ENCODE measurements at places on chromosomes 11 and 22.

GRCh38 chr11:35947437-35947836 is 3.6 kb downstream of the LDLRAD3 start:
- no peak for DNase-seq

DNA sequence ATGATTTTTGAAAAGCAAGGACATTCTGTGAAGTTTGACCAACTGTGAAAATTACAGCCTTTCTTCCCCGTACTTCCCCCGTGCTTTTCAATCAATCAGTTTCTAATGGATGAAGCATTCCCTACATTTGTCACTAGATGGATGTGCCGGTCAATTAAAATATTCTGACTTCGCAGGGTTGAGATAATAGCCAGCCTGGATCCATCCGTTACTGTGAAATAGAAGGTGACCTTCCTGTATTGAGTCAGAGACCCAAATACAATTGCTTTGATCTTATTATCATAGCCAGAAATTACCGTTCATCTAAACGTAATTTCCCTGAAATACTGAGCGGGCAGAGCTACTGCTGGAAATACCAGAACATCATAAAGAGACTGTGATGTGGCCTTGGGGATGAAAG is 21.1 kb upstream of the PARVB start:
- DNase-seq = no peak

DNA sequence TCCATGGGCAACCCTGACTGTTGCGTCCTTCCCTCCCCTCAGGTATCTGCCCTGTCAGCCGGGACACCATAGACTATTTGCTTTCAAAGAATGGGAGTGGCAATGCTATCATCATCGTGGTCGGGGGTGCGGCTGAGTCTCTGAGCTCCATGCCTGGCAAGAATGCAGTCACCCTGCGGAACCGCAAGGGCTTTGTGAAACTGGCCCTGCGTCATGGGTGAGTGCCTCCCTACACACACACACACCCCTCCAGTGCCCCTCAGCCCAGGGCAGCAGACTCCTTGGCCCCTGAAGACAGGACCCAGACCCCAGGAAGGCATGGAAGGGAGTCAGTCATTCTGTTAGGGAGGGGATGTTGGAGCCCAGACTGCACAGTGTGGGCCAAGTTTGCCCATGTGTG is 17.9 kb upstream of the UVRAG start:
- no peak for DNase-seq

GRCh38 chr11:16921019-16921418 is 93.2 kb downstream of the PLEKHA7 start:
- DNase-seq = no peak

GRCh38 chr11:36996795-36997194 is 398.8 kb upstream of the RAG2 start:
- no peak for DNase-seq
